Stimulated activated CD8-positive, alpha-beta memory T cell treated with anti-CD3 and anti-CD28 coated beads, Interleukin-15, amount 100 ng/mL, for 48 hours (primary cell): ENCODE measurements at places on chromosomes 5 and 9.
A peak's percentile ranks its signal among the peaks of the same experiment; 100 is the strongest.

GRCh38 chr9:108698231-108698630 lies 157.6 kb downstream of the ACTL7B start:
- no peak for DNase-seq

GRCh38 chr5:2460098-2460497 lies 291.4 kb downstream of the IRX2 start:
- no peak for DNase-seq

- DNase-seq, result no peak
Observed at GRCh38 chr5:39274398-39275085, 55.2 kb upstream of the FYB1 start.

DNA sequence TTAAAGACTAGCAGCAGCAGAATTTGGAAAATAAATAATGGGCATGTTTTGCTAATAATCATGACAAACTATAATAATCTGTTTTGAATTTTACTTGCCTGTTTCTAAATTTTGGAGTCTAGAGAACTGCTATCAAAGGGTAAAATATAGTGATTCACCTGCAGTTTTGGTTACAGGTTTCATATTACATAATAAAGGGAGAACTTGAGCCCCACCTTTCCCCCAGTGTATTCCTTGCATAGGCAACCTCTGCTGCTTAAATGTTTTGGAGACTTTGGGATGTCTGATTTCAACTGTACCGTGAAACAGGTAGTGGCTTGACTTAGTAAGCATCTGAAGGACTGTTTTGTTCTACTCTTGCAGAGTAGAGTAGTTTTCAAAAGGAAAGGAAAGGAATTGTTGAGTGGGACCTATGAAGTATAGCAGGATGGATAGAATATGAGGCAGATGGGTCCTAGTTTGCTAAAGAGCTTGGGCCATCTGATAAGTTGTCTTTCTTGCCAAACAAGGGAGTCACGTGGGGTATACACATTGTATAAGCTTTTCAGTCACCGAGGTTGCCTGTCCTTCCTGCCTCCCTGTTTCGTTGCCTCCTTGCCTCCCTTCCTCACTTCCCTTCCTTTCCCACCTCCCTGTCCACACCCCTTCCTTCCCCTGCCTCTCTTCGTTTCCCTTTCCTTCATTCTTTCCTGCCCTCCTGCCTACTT lies 19.1 kb downstream of the CREBRF start:
- no peak for DNase-seq

GRCh38 chr5:87829217-87829551 lies 416.5 kb upstream of the CCNH start:
- no peak for DNase-seq

GRCh38 chr9:133727876-133728441 lies 10.2 kb downstream of the SARDH start:
- no peak for DNase-seq

DNA sequence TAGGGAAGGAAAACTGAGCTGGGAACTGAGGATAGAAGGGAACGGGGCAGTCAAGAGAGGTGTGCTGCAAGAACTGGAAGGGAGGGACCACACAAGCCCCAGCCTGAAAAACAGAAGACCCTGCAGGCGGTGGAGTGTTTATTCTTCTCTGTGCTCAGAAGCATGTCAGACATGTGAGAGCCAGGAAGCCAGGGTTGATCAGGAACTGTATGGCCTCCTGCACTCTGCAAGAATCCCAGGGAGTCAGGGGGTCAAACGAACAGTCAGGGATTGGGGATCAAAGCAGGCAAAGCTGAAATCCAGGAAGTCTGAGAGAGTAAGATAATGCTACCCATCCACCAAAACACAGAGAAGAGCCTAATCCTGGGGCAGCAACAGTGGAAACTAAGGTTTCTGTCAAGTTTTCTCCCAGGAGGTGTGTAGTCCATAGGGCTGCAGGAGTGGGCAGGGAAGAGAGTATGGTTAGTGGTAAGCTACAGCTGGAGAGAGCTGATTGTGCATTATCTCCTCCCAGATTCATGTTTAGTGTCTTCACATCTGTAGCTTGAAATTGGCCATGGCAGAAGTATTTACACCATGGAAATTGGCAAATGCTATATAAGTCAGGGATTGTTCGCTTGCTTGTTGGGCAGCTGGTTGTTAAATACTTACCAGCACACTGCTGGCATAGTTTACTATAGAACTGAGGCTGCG lies 115.4 kb upstream of the SLC44A1 start:
- DNase-seq, result no peak

DNA sequence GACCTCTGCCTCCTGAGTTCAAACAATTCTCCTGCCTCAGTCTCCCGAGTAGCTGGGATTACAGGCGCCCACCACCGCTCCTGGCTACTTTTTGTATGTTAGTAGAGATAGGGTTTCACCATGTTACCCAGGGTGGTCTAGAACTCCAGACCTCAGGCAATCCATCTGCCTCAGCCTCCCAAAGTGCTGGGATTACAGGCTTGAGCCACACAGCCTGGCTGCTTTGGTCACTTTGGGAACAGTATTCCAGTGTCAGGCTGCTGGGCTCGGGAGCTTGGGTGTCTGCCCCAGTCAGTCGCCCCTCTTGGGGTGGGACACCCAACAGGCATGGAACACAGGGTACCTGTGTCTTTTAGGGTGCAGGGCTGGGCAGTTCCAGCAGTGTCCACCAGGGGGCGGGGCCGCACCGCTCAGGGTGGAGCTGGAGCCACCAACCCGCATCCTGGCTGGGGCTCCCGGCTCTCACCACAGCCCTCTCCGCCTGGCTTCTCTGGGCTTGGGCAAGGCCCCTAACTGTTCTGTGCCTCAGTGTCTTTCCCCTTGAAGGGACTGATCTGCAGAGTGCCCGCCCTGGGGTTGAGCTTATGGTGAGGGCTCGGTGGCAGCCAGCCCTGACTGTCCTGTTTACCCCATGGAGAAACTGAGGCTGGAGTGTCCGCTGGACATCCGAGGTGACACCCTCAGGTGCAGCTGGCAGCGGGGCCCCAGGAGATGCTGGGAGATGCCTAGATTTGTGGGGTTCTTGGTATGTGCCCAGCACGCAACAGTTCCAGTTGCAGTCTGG lies 6.4 kb upstream of the RNU6ATAC start:
- DNase-seq, result no peak

DNA sequence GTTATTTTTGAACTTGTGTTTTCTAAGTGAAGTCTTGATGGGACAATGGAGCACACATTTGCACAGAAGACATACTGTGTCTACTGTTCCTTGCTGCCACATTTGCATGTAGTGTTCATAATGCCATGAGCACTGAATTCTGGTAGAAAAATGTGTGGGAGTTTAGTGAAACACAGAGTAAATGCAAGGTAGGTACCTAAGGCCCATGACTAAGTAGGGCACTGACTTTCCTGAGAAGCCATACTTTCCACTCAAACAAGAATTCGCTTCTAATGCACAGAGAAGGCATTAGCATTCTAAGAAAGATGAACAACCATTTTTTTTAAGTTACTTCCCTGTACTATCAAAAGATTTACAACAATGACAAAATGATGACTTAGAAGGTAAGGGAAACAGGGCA lies 282.2 kb downstream of the MAN2A1 start:
- no peak for DNase-seq

DNA sequence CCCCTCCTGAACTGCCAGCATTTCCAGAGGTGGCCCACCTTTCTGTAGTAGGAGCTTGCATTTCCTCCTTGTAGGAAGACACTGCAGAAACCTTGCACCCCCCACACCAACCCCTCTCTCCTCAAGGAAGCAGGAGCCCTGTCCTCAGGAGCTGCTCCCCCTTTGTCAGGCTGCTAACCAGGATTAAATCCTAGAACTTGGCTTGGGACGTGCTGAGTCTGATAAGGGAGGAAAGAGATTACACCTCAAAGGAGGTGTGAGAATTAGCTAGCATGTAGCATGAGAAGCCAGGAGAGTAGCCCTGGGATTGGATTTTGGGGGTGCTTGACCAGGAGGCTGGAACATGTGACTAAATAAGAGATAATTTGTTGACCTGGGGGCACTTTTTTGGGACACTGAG lies 119.8 kb upstream of the ALDH1B1 start:
- DNase-seq, result no peak

GRCh38 chr5:110956913-110957813 lies 114.3 kb upstream of the TSLP start:
- DNase-seq, result no peak

DNA sequence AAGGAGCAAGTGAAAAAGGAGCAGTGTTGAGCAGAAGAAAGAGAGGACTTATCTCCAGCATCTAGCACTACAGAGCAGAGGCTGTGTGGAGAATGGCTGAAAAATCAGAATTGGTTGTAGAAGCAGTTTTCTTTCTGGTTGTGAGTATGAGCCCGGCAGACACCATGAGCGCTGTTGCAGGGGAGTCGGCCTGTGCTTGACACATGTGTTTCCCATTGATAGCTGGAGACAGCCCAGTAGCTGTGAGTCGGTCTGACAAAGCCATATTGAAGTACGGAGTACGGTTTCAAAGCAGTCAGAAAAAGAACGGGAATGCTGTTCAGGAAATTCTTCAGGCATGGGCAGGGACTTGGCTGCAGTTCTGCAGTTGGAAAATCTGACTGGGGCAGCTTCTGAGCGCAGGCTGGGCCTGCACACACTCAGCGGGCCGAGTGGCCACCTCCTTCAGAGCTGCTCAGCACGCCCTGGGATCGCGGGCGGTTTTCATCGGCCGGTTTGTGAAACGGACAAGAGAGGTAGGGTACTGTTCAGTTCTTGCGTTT lies at the start of gene SGCD:
Gene SGCD (plus strand): TSS at position 447 of the 542 bp plus-strand sequence.
- no peak for DNase-seq

DNA sequence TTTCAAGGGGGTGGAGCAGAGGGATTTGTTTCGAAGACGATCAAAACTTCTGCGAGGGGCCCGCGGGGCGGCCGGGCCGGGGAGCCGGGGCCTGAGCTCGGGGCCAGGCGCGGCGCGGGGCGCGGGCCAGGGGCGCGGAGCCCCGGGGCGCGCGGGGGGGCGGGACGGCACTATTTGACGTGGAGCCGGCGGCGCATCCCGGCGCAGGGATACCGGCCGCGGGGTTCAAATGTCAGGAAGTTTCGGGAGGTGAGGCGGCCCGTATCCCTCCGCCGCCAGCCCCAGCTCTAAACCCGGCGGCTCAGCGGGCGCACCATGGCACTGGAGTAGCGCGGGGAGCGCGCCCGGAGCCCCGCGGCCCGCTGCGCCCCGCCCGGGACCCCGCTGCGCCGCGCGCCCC lies at the start of gene LMX1B:
Gene LMX1B (plus strand): TSS at position 278 of the 400 bp plus-strand sequence. CDS start 522 bp downstream, outside the sequence.
- no peak for DNase-seq

GRCh38 chr9:106859957-106860720 lies 2.8 kb upstream of the ZNF462 start:
- DNase-seq, result no peak

DNA sequence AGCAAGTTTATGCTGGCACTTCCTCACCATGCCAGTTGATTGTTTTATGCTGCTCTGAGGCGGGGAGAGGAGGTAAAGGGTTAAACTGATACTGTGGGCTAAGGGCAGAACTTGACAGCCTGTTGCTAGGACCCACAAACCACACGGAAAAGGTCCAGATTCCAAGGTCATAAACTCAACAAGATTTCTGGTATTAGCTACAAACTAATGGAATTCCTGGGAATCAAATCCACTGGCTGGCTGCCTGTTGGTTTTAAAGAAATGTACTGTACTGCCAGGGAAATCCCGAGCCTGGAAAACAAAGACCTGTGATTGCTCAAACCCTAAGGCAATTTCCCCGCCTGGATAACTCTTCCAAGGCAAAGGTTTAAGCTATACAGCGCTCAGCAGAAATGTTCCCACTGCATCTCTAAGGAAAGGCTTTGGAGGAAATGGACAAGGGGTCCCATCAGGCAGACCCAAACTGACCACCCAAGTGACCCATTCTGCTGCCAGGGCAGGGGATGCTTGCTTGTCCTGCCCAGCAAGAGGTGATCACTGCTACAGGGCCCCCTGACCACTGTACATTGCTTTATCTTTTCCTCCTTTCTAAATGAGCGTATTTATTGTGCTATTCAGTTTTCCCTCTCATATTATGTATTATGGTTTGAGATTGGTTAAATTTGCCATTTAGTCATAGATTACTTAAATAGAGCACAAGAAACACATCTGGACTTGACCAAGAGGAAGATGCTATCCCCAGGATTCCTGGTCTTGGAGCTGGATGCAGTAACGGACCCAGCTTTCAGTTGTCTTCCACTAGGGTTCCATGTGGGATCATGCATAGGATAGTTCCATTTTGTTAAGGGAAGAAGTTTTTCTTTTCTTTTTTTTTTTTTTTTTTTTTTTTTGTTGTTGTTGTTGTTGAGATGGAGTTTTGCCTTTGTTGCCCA lies 124.3 kb downstream of the SUSD1 start:
- no peak for DNase-seq

GRCh38 chr9:14715102-14715501 lies 7.4 kb downstream of the CER1 start:
- DNase-seq, result no peak

- peak; percentile 38 for DNase-seq
Observed at GRCh38 chr5:157464519-157465171, 4.6 kb downstream of the NIPAL4 start.

- no peak for DNase-seq
Observed at GRCh38 chr5:147303976-147304375, 69.2 kb downstream of the STK32A start.

GRCh38 chr5:67102708-67103107 lies 93.9 kb downstream of the CD180 start:
- DNase-seq, result no peak

DNA sequence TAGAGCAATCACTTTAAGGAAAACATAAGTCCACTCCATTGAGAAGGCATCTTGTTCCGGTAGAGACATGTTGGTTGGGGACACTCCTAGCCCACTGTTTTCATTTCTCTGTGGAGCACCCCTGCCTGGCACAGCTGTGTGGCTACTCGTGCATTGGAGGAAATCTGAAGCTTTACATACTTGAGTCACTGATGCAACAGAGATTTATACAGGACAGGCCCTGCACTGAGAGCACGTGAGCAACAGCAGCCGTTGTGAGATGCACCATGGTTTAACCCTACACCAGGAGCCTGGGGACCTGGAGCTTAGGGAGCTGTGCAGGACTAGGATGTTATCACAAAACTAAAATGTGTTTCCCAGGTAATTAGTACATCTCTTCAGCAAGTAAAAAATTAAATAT lies 230.7 kb upstream of the IRX1 start:
- DNase-seq, result no peak

DNA sequence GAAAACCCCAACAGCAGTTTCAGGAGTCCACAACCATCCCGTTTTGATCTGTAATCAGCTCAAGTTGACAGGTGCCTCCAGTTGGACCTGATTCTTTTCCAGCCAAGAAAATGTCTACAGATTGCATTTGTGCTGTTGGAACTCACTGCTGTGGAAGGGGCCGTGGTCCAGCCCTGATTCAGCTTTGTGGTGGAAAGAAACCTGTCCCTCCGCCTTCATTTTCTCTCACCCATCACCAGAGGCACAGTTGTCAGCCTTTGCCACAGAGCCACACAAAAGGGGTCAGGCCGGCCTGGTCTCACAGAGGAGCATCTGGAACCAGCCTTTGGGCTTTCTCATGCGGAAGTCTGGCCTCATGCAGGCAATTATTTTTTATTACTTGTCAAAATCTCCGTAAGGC lies 483.6 kb downstream of the GADD45G start:
- no peak for DNase-seq

DNA sequence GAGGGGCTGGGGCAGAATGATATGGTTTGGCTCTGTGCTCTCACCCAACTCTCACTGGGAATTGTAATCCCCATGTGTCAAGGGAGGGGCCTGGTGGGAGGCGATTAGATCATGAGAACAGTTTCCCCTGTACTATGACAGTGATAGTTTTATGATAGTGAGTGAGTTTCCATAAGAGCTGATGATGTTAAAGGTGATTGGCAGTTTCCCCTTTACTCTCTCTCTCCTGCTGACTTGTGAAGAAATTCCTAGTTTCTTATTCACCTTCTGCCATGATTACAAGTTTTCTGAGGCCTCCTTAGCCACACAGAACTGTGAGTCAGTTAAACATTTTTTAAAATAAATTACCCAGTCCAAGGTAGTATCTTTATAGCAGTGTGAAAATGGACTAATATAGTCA lies 120.4 kb upstream of the CDH9 start:
- DNase-seq, result no peak
